ENCODE measurements at places on chromosomes 7 and 10. TPM values are rescaled to one million over a fixed set of nuclear protein-coding genes. Genes with fewer than 3 reads are reported as not detected.

GRCh38 chr7:158361326-158361946, 226.2 kb downstream of the PTPRN2 start:
- H3K27ac ChIP-seq, result no peak overlapping the region
- H3K27me3 ChIP-seq, result peaks cover 5% of the 10 kb centered on the region
- H3K4me1 ChIP-seq, result no peaks in the 10 kb centered on the region
- H3K36me3 ChIP-seq, result no peaks in the 10 kb centered on the region
- no peak overlapping the region for H3K4me3 ChIP-seq

DNA sequence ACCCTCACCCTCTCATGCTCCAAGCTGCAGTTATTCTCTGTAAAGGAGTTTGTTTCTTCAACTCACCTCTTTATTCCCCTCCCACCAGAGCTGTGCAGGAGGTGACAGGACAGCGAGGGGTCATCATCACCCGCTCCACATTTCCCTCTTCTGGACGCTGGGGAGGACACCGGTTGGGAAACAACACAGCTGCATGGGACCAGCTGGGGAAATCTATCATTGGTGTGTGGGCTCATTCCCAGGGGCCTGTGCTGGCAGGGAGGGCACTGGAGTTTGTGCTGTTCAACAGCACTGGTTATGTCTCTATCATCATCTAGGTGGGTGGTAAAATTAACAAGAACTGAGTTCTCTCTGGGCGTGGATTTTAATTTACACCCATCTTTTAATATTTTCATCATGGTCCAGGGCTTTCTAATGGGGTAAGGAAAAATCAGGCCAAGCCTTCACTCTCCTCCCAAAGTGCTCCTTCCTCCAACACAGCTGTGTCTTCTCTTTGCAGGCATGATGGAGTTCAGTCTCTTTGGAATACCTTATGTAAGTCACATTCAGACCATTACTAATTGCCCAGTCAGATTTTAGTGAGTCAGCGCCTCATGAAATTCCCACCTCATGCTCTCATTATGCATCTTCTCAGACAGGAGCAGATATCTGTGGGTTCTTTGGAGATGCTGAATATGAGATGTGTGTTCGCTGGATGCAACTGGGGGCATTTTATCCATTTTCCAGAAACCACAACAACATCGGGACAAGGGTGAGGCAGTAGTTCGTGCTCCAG, 61.6 kb downstream of the PRSS58 start:
- peaks cover 18% of the 10 kb centered on the region for H3K27me3 ChIP-seq
- H3K4me1 ChIP-seq, result no peaks in the 10 kb centered on the region
- DNase-seq, result no peak
- H3K27ac ChIP-seq, result no peak overlapping the region

DNA sequence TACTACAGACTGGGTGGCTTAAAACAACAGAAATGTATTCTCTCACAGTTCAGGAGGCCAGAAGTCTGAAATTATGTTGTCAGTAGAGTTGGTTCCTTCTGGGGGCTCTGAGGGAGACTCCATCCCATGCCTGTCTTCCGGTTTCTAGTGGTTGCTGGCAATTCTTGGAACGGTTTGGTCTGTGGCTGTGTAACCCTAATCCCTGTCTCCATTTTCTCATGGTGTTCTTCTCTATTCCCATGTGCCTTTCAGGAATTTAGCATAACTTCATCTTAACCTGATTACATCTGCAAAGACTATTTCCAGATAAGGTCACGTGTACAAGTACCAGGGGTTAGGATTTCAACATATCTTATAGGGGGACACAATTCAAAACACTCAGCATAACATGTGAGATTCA, 73.2 kb downstream of the FAM241B start:
- no peak for DNase-seq
- peaks cover 77% of the 10 kb centered on the region for H3K27me3 ChIP-seq
- peaks cover 6% of the 10 kb centered on the region for H3K4me1 ChIP-seq
- no peak overlapping the region for H3K4me3 ChIP-seq
- no peak overlapping the region for H3K27ac ChIP-seq

AFAP1L2 gene
- 8.8 TPM for total RNA-seq

CARD11 gene
- 80.8 TPM for total RNA-seq

ADAMTS14 gene
- 0.07 TPM for total RNA-seq

KCND2 gene
- total RNA-seq, result not detected

GNGT1 gene
- total RNA-seq, result not detected

NRBF2 gene
- total RNA-seq, result 20.7 TPM

SPDYE2 gene
- total RNA-seq, result 0.53 TPM

DNA sequence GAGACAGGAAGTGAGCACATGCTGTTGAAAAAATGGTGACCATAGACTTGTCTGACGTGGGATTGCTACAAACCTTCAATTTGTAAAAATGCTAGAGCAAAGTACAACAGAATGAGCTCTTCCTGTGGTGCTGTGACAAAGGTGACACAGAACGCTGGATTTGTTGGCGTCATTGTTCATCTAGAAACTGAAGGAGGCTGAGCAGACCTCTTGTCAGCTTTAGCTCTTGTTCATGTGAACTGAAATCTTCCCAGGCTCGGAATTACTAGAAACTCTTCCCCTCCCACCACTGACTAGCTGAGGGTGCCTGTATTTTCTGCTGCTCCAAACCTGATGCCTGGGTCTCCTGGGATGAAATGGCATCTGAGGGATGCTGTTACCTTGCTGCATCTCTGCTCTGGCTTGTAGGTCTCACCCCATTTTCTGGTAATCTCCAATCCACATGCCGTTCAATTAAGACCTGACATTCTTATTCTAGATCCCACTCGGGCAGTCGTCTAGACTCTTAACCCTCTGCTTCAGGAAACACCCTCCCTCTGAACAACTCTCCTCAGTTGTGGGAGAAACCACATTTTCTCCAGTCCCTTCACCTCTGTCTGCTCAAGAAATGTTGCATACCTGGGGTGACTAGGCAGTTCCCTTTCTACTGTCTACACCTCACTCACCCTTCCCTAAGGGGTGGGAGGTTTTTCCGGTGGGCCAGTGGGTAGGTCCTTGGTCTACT, 349.3 kb downstream of the CXCL12 start:
- peaks cover 13% of the 10 kb centered on the region for H3K27me3 ChIP-seq
- no peak for DNase-seq
- no peak overlapping the region for H3K27ac ChIP-seq
- no peaks in the 10 kb centered on the region for H3K36me3 ChIP-seq

GRCh38 chr10:89280508-89280907, 21.3 kb upstream of the IFIT2 start:
- H3K36me3 ChIP-seq, result no peaks in the 10 kb centered on the region
- no peak for DNase-seq
- no peaks in the 10 kb centered on the region for H3K4me1 ChIP-seq
- peaks cover 8% of the 10 kb centered on the region for H3K27me3 ChIP-seq

TMEM213 gene
- total RNA-seq, result not detected

DNA sequence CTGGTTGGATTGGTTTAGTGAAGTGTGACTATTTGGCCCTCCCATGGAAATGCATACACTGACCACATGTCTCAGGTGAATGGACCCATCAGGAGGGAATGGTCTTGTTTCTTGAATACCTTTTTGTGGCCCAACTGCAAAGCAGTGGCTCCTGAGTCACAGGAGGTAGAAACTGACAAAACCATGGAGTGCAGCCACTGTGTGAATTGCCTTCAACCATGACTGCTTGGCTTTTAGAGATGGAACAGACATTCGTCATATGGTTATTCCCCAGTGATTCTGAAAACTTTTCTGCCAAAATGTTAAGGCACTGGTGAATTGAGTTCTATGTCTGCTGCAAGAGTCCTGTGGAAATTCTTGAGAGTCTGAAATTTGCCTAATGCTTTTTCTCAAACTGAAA, 64.7 kb downstream of the CDK14 start:
- no peak for DNase-seq
- no peaks in the 10 kb centered on the region for H3K4me1 ChIP-seq
- H3K4me3 ChIP-seq, result no peak overlapping the region
- H3K36me3 ChIP-seq, result no peaks in the 10 kb centered on the region
- H3K27ac ChIP-seq, result no peak overlapping the region

DNA sequence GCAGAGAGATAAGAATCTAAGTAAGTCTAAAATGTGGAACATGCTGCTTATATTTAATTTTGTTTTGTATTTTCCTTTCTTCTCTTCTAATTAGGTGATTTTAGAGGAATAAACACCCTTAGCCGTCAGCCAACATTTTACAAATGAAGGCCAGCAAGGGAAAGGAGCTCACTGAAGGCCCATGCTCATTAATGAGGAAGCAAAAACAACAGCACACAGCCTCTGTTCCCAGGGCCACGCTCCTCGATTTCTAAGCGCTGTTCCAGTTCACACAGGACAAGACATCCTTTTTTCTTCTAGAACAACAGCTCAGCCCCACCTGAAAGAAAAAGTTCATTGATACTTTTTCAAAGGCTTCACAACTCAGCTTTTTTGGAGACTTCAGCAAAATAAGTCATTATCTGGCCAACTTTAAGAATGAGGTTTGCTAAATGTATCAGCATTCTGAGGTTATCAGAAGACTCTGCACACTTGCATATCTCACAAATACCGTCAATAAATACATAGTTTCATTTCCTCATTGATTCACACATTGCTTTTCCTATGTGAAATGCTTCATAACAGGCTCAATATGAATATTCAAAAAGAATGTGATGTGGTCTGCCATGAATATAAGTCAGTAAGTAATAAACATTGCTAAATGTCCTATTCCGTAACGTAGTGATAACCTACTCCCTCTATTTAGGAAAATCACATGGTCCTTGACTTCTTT, 34.8 kb upstream of the SFMBT2 start:
- peaks cover 2% of the 10 kb centered on the region for H3K27me3 ChIP-seq
- H3K4me3 ChIP-seq, result no peak overlapping the region
- H3K27ac ChIP-seq, result no peak overlapping the region
- DNase-seq, result no peak
- H3K36me3 ChIP-seq, result peaks cover 5% of the 10 kb centered on the region

CASTOR2 gene
- total RNA-seq, result 4.5 TPM

LEP gene
- total RNA-seq, result not detected

CAMK2B gene
- not detected for total RNA-seq

VAX1 gene
- not detected for total RNA-seq

- no peaks in the 10 kb centered on the region for H3K4me1 ChIP-seq
- no peak for DNase-seq
- no peak overlapping the region for H3K4me3 ChIP-seq
- no peak overlapping the region for H3K27ac ChIP-seq
- H3K36me3 ChIP-seq, result no peaks in the 10 kb centered on the region
These were observed 58.1 kb upstream of the SEC61G start for GRCh38 chr7:54817152-54817551.

CRHR2 gene
- not detected for total RNA-seq

- H3K4me1 ChIP-seq, result peaks cover 6% of the 10 kb centered on the region
- H3K27ac ChIP-seq, result no peak overlapping the region
- H3K27me3 ChIP-seq, result peaks cover 35% of the 10 kb centered on the region
- no peak for DNase-seq
- no peak overlapping the region for H3K4me3 ChIP-seq
These were observed 104.5 kb upstream of the PRSS58 start for GRCh38 chr7:142362349-142362748.

GRCh38 chr7:39702133-39702532, 78.8 kb downstream of the RALA start:
- no peak overlapping the region for H3K27ac ChIP-seq
- no peaks in the 10 kb centered on the region for H3K27me3 ChIP-seq
- H3K4me3 ChIP-seq, result no peak overlapping the region
- H3K4me1 ChIP-seq, result peaks cover 12% of the 10 kb centered on the region

DNA sequence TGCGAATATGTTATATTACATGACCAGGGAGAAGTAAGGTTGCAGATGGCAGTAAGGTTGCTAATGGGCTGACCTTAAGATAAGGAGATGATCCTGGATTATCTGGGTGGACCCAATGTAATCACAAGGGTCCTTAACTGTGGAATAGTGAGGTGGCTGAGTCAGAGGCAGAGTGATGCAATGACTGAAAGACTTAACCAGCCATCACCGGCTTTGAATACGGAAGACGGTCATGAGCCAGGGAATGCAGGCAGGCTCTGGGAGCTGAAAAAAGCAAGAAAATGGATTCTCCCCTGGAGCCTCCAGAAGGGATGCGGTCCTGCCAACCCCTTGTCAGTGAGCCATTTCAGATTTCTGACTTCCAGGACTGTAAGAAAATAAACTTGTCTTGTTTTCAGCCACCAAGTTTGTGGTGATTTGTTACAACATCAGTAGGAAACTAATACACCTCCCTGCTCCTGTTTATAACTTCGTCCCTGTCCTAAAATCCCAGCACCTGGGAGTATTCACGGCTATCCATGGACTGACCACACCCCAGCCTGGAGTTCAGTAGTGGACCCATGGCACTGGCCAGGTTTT, 4.6 kb upstream of the C10orf95 start:
- no peak for DNase-seq
- H3K27ac ChIP-seq, result peak overlapping the region; percentile 33
- H3K4me3 ChIP-seq, result no peak overlapping the region
- peaks cover 20% of the 10 kb centered on the region for H3K4me1 ChIP-seq
- no peaks in the 10 kb centered on the region for H3K27me3 ChIP-seq
- H3K36me3 ChIP-seq, result peaks cover 7% of the 10 kb centered on the region

- H3K27me3 ChIP-seq, result no peaks in the 10 kb centered on the region
- no peaks in the 10 kb centered on the region for H3K36me3 ChIP-seq
- no peak for DNase-seq
These were observed 6.6 kb downstream of the NIPSNAP2 start for GRCh38 chr7:55970978-55971377.

ZNF239 gene
- total RNA-seq, result not detected

DNA sequence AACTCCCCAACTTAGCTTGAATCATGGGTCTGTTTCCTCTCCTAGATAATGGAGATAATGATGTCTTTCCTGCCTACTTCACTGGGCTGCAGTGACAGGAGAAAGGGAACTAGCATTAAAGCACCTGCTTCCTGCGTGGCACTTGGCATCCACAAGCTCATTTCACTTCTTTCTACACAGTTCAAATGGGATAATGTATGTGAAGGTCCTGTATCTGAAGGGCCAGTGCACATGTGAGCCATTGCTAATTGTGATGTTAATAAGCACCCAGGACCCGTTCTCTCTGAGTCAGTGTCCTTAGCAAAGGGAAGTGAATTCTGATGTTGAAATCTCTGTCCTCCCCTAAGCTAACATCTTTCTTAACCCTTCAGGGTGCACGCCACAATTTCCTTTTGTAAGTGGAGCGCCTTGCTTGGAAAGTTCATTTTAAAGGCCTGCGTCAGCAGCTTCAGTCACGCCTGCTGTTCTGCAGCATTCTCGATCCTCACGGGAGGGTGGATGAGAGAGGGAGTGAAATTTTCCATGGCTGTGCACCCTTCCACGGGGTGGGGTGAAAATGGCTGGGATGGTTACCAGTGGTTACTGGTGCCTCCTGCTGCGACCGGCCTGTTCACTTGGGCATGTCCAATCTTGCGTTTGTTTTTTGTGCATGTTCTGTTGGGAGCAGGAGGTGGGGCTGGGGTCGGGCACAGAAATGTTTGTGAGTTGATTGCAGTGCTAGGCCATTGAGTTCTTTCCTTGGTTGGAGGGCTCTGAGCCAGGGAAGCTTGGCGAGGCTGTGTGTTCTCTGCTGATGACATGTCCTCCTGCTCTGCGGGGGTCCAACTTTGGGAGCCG, 59.2 kb downstream of the HK1 start:
- no peaks in the 10 kb centered on the region for H3K36me3 ChIP-seq
- DNase-seq, result no peak
- H3K4me1 ChIP-seq, result peaks cover 53% of the 10 kb centered on the region
- H3K4me3 ChIP-seq, result no peak overlapping the region

NFE2L3 gene
- 21.3 TPM for total RNA-seq

Measured in natural killer cell treated with Interleukin-12 subunit alpha and Interleukin-12 subunit beta and Interleukin-15 and Interleukin-18, amount 100 ng/mL, for 72 hours (primary cell).